ENCODE measurements at places on chromosomes 7 and 10. TPM values are rescaled to one million over a fixed set of nuclear protein-coding genes. Genes with fewer than 3 reads are reported as not detected.

GRCh38 chr10:83516788-83517187 lies 622.5 kb upstream of the GHITM start:
- DNase-seq: no peak

GRCh38 chr7:128192497-128193142 lies 48.5 kb upstream of the LEP start:
- no peak for DNase-seq

GRCh38 chr10:48677625-48678024 lies 7.0 kb upstream of the WDFY4 start:
- no peak for DNase-seq

GRCh38 chr7:13262929-13263530 lies 575.6 kb downstream of the ARL4A start:
- no peak for DNase-seq

Gene MYH16
- total RNA-seq: not detected

Gene FLNC
- 0.08 TPM for total RNA-seq
